Stimulated activated CD8-positive, alpha-beta memory T cell treated with anti-CD3 and anti-CD28 coated beads, Interleukin-4, amount 100 ng/mL, for 1 hour (primary cell): ENCODE measurements at places on chromosomes 6 and 20.

DNA sequence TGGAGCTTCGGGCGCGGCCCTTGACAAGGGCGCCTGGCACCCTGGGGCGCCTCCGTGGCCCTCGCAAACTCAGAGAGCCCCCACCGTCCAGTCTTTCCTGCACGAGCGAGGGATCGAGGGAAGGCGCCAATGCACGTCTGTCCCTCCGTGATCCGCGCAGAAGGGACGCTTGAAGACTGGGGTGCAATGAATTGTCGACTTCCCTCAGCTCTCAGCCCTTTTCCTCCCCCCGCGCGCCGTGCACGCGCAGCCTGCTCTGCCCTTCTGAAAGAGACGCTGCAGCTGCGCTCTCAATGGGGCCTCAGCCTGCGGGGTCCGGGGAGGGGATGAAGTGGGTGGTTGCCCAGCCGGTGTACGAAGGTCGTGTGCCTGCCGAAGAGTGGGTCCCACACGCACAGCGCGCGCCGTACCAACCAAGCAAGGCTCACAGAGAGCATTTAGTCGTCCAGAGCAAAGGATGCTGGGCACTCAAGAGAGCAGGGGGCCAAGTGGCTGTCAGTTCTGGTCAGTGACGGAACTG, 5.5 kb upstream of the SOX4 start:
- DNase-seq = no peak

DNA sequence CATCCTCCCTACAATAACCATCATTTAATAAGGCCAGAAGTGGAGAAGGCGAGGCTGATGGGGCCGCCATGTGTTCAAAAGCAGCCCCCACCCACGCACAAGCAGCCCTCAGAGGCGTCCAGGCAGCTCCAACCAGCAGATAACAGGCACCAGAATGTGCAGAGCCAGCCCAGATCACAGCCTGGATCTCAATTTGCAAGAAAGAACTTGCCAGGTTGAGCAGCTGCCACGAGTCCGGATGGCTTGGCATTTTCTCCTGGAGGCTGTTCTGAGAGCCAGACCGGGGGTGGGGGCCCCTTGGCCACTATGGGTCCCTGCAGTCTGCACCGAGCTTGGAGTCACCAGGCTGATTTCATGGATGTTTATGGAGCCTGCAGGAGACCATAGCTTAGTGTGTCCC, 338.1 kb downstream of the PREX1 start:
- no peak for DNase-seq

DNA sequence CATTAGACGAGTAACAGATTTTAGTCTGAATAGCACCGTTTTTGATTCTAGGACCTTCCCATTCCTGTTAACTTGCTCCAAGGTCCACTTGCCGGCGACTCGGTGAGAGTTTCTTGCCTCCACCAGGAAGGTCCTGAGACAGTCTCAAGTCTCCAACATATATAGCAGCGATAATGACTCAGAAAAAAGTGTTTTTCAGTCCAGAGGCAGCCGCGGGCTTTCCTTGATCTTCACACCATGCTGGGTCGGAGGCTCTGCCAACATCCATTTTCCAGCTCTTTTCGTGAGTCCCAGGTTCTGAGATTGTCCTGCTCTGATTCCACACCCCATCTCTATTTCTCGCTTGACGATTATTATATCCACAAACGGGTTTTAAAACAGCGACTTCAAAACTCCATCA, 170.5 kb downstream of the GPX5 start:
- no peak for DNase-seq

- DNase-seq = no peak
Observed at GRCh38 chr6:84774157-84774984, 10.0 kb upstream of the TBX18 start.

DNA sequence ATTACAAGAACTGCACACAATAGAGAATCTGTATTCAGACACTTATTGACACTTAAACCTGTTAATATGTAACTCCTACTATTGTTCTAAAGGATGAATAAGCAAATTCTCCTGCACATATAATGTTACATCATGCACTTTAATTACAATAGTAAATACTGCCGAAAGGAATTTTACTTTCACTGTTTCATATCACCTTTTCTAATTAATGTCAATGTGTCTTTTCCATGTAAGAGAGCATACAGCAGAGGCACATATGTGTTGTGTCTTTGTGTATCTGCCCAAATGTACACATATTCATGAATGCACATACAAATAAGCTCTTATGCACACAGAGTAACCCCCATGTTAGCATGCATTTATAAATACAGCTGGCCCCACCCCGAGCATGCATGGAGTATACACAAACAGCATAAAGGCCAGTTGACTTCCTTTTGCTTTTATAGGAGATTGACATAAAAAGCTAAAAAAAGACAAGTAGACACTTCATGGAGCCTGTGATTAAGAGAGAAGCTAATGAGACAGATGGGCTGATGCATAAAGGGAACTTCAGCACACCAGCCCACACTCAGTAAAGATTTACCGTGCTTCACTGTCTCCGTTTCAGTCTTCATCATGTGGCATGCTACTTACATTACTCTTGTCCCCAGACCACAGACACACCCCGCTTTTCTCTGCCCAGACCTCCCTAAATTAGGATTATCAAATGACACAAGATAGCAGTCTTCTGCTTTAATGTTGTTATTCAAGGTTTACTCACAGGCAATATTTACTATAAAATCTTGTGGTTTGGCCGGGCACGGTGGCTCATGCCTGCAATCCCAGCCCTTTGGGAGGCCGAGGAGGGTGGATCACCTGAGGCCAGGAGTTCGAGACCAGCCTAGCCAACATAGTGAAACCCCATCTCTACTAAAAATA, 184.6 kb downstream of the ATXN1 start:
- DNase-seq = no peak

GRCh38 chr6:28218312-28219248, 6.5 kb upstream of the ZSCAN9 start:
- no peak for DNase-seq

GRCh38 chr6:81853975-81854374, 101.5 kb upstream of the TENT5A start:
- DNase-seq = no peak

GRCh38 chr6:12403947-12404647, 113.9 kb downstream of the EDN1 start:
- DNase-seq = no peak

- no peak for DNase-seq
Observed at GRCh38 chr6:113939825-113940224, 31.1 kb downstream of the HDAC2 start.

- DNase-seq = no peak
Observed at GRCh38 chr20:52936351-52937340, 35.5 kb upstream of the TSHZ2 start.

- no peak for DNase-seq
Observed at GRCh38 chr6:143884216-143884900, 20.1 kb downstream of the ZC2HC1B start.

DNA sequence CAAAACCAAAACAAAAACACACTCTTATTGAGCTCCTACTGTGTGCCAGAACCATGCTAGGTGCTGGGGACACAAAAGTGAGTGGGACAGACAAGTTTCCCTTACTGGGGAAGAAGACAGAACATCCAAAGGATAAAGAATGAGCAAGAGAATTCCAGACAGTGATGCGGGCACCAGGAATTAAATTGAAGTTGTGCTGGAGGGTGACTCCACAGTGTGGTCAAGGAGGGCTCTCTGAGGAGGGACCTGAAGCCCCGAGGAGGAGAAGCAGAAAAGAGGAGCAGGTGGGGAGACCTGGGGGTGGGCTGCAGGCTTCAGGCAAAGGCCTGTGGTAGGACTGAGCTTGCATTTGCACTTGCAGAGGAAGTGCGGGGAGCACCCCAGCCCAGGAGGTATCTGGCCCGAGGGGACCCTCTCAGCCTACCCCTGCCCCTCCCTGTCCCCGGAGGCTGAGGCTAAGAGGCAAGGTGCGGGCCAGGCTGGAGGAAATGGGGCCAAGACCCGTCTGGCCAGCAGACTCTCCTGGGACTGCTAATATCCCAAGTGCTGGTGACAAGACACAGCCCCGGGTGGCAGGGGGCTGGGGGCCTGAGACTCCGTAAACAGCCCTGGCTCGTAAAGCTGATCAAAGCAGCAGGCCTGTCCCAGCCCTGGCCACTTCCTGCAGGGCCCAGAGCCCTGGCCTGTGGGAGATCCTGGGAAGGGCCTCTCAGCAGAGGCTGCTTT, 57.1 kb downstream of the SNAI1 start:
- no peak for DNase-seq

DNA sequence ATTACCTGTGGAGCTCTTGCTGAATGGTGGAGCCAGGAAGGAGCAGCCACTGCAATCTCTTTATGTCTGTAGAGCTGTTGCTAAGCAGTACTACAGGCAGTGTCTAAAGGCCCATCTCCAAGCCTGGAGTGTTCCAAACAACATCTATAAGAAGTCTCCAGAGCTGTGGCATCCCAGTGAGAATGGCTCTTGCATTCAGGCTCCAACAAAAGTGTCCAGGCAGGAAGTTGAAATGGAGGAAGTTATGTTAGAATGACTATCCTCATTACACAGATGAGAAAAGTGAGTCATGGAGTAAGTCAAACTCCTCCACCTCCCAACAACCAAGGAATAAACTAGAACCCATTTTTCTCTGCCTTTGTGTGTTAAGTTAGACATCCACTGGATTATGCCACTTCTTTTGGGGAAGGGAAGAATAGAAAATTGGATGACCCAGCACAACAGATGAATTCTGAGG, 288.5 kb upstream of the STXBP5 start:
- no peak for DNase-seq

- DNase-seq = no peak
Observed at GRCh38 chr6:28490205-28490890, 25.2 kb downstream of the GPX6 start.

DNA sequence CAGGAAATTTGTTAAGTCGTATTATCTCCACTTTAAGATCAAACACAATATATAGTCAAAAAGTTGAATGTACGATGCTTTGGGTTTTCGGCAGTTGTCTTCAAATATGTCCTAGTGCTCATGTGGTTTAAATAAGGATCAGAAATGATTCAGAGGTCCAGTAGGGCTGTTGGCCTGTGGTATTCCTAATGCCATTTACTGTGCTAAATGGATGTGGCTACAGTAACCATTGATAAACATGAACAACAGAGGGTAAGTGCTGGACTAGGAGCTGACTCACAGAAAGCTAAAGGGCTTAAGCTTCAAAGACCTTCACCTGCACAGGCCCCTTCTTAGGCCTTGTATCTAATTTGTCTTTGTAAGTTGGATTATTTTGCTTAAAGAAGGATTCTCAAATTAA, 80.5 kb upstream of the TPD52L1 start:
- DNase-seq = no peak

GRCh38 chr6:151216804-151217203, 23.0 kb upstream of the AKAP12 start:
- no peak for DNase-seq

GRCh38 chr20:23456873-23457272, 4.2 kb upstream of the CST11 start:
- no peak for DNase-seq

- no peak for DNase-seq
Observed at GRCh38 chr6:102944475-102944874, 1551.0 kb downstream of the GRIK2 start.

DNA sequence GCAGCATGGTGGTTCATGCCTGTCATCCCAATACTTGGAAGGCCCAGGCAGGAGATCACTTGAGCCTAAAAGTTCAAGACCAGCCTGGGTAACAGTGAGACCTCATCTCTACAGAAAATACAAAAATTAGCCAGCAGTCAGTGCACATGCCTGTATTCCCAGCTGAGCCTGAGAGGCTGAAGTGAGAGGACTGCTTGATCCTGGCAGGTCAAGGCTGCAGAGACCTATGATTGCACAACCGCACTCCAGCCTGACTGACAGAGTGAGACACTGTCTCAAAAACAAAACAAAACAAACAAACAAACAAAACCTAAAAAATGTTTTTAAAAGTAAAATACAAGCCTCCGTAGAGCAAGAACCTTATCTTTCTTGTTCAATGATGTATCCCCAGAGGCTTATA, 6.0 kb downstream of the CEP85L start:
- no peak for DNase-seq

- DNase-seq = no peak
Observed at GRCh38 chr6:110331816-110332215, 26.3 kb downstream of the METTL24 start.

GRCh38 chr6:7135755-7136154, 28.0 kb downstream of the RREB1 start:
- DNase-seq = no peak

DNA sequence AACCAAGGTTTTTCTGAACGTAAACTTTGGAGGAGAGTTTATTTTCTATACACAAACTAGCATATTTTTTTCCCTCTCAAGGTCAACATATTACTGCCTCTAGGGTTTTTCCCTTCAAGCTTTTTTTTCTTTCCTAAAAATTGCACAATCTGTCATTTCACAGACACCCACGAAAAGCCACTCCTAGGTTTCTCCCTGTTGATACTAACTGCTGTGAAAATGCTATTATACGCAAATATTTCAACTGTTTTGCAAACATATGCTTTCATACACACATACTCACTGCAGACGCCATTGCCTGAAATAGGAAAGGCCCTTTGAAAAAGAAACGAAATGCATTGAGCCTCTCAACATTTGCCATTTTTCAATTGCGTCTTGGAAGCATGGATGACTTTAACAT, 333.0 kb downstream of the CD83 start:
- no peak for DNase-seq
